T-helper 17 cell (primary cell): ENCODE measurements at places on chromosomes 12 and 14.

DNA sequence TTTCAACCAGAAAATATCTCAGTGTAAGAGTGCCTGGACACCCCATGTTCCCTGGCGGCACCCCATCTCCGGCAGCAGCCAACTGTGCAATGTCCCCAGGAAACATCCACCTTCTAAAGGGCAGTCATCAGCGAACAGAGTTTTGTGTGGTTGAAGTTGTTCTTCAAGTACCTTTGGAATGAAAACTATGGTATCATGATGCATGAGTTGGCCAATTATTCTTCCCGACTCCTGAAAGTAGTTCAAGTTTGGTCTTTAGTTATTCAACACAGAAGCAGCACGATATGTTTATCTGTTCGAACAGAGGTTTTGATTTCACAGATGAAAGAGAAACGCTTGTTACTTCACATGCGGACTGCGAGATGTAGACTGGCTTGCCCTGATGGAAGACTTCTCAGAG lies 21.1 kb upstream of the TTC7B start:
- no peak for DNase-seq

GRCh38 chr12:46627686-46628085 lies 198.1 kb downstream of the SLC38A4 start:
- no peak for DNase-seq

GRCh38 chr14:104216457-104216856 lies 78.1 kb downstream of the KIF26A start:
- no peak for DNase-seq

DNA sequence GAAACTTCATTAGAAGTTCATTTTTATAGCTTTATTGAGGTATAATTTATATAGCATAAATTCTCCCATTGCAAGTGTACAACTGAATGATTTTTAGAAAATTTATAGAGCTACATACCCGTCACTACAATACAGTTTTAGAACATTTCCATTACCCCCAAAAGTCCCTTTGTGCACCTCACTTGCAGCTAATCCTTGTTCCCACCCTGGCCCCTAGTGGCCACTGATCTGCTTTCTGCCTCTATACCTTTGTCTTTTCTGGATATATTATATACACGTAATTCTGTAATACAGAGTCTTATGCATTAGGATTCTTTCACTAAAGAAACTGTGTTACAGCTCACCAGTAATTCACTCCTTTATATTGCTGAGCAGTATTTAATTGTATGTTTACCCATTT lies 145.1 kb upstream of the DIO2 start:
- no peak for DNase-seq

- no peak for DNase-seq
Measured at GRCh38 chr12:106219043-106219442, 28.8 kb downstream of the CKAP4 start.

DNA sequence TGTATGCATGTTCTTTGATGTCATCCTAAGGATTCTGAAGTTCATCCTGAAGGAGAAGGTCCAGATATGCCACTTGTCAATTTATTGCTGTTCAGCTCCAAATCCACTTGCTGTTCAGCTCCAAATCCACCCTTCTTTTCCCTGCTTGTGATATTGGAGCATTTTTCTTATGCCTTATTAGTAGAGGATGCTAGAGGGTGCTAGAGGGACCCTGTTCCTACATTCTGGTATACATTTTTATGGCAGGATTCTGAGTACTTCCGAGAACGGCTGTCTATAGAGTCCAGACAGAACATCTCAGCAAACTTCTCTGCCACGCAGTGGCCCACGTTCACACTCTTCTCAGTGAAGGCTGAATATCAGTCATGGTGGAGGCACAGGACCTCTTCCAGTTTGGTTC lies 406.7 kb downstream of the NOVA1 start:
- no peak for DNase-seq

- DNase-seq, result no peak
Measured at GRCh38 chr14:93951635-93952540, 24.5 kb downstream of the ASB2 start.

GRCh38 chr14:67536087-67536486 lies 3.0 kb downstream of the PLEKHH1 start:
- DNase-seq, result no peak

GRCh38 chr12:117142094-117142493 lies 42.9 kb upstream of the TESC start:
- no peak for DNase-seq

GRCh38 chr12:124008595-124008994 lies 35.6 kb downstream of the ZNF664 start:
- DNase-seq, result no peak

GRCh38 chr12:93571925-93572711 lies at the start of gene SOCS2:
SOCS2 (plus strand) TSS chr12:93572675; CDS start chr12:93572898, 223 bp downstream.
- peak; percentile 29 for DNase-seq

- no peak for DNase-seq
Measured at GRCh38 chr12:78194448-78194847, 363.8 kb downstream of the NAV3 start.
